ENCODE measurements at places on chromosomes 11 and 22. TPM values are rescaled to one million over a fixed set of nuclear protein-coding genes. Genes with fewer than 3 reads are reported as not detected.

SLC6A5 gene
- not detected for total RNA-seq

PLEKHB1 gene
- 1.2 TPM for total RNA-seq

ACAT1 gene
- total RNA-seq: 21.6 TPM

CCND1 gene
- 297 TPM for total RNA-seq

BRSK2 gene
- total RNA-seq: 0.11 TPM

CD3G gene
- total RNA-seq: not detected

CSF2RB gene
- 6.9 TPM for total RNA-seq

OR52N4 gene
- total RNA-seq: 0.39 TPM

YPEL4 gene
- total RNA-seq: 0.39 TPM

FGF4 gene
- total RNA-seq: not detected

DNAJB13 gene
- total RNA-seq: not detected

EMSY gene
- 27.2 TPM for total RNA-seq

C11orf24 gene
- total RNA-seq: 31.7 TPM

OR52E4 gene
- not detected for total RNA-seq

TEX54 gene
- not detected for total RNA-seq

ROBO4 gene
- under 0.01 TPM for total RNA-seq

NLRP10 gene
- total RNA-seq: 47.7 TPM

VWCE gene
- 0.65 TPM for total RNA-seq

MTMR2 gene
- total RNA-seq: 35.0 TPM

PDGFD gene
- 3.5 TPM for total RNA-seq

TRMT112 gene
- 190 TPM for total RNA-seq
